ENCODE measurements at places on chromosomes 12 and 14. TPM values are rescaled to one million over a fixed set of nuclear protein-coding genes. Genes with fewer than 3 reads are reported as not detected.
A peak's percentile ranks its signal among the peaks of the same experiment; 100 is the strongest.

DNA sequence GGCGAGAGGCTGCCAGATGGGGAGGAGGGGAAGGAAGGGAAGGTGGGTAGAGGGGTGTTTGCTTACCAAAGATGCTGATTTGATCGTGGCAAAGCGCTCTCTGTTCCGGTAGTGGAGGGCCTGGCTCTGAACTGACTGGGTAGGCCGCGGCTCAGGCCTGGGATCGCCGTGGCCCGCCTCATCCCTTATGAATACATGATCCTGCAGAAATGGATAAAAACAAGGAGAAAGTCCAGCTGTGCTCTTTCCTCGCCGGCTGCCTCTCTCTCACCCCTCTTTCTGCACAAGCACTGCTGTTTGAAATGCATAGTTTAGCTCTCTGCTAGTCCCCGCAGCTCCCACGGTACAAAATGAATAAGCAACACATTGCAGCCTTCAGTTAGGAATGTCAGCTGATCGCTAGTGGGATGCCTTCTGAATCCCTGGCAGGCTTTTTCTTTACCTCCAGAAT lies 53.8 kb downstream of the PEBP1 start:
- no peak for DNase-seq
- peaks cover 6% of the 10 kb centered on the region for H3K36me3 ChIP-seq
- H3K4me3 ChIP-seq, result no peak overlapping the region

DNA sequence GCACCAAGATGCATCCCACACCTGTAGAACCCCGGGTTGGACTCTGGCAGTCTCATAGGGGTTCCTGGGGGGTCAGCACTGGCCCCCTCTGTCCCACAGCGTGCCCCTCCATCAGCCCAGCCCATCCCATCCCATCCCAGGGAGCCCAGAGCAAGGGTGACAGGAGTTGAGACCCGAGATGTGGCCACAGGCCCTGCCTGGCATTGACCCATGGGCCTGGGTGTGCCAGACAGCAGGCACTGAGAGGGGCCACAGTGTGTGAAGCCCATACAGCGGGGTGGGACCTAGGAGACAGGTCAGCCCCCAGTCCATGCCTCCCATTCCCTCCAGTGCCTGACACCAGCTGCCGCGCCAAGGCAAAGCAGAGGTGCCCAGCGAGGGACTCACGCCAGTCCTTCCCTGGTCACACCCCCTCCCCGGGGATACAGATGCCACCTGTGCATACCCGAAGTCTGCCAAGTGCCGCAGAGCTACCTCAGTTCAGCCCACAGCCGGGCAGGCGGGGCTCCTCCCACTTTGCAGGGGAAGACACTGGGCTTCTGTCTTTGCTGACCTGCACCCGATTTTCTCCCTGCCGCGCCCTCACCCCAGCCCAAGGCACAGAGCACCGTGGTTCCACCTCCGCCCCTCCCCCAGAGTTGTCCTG lies 50.4 kb downstream of the CYP46A1 start:
- H3K36me3 ChIP-seq, result no peaks in the 10 kb centered on the region
- no peak for DNase-seq
- H3K4me1 ChIP-seq, result no peaks in the 10 kb centered on the region
- no peak overlapping the region for H3K4me3 ChIP-seq
- H3K27ac ChIP-seq, result no peak overlapping the region
- no peaks in the 10 kb centered on the region for H3K27me3 ChIP-seq

GRCh38 chr14:99157246-99157645 lies 114.8 kb downstream of the BCL11B start:
- H3K27ac ChIP-seq, result no peak overlapping the region
- no peak for DNase-seq
- no peaks in the 10 kb centered on the region for H3K27me3 ChIP-seq
- H3K36me3 ChIP-seq, result no peaks in the 10 kb centered on the region
- no peaks in the 10 kb centered on the region for H3K4me1 ChIP-seq

GRCh38 chr12:131639270-131639940 lies 71.5 kb upstream of the SFSWAP start:
- no peak overlapping the region for H3K27ac ChIP-seq
- DNase-seq, result no peak
- H3K36me3 ChIP-seq, result no peaks in the 10 kb centered on the region

GRCh38 chr12:132150780-132151144 lies 6.5 kb downstream of the NOC4L start:
- H3K27ac ChIP-seq, result no peak overlapping the region
- peaks cover 58% of the 10 kb centered on the region for H3K36me3 ChIP-seq
- no peaks in the 10 kb centered on the region for H3K27me3 ChIP-seq
- no peak overlapping the region for H3K4me3 ChIP-seq
- H3K4me1 ChIP-seq, result peaks cover 1% of the 10 kb centered on the region

DNA sequence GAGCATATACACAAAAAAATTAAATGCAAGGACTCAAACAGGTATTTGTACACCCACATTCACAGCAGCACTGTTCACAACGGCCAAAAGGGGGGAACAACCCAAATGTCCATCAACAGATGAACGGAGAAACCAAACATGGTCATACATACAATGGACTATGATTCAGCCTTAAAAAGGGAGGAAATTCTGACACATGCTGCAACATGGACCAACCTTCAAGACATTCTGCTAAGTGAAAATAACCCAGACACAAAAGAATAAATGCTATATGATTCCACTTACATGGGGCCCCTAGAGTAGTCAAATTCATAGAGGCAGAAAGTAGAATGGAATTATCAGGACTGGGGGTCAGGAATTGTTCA lies 29.5 kb downstream of the ACTN1 start:
- H3K4me3 ChIP-seq, result no peak overlapping the region
- DNase-seq, result no peak
- peak overlapping the region; percentile 53 for H3K27ac ChIP-seq
- H3K36me3 ChIP-seq, result no peaks in the 10 kb centered on the region

DNA sequence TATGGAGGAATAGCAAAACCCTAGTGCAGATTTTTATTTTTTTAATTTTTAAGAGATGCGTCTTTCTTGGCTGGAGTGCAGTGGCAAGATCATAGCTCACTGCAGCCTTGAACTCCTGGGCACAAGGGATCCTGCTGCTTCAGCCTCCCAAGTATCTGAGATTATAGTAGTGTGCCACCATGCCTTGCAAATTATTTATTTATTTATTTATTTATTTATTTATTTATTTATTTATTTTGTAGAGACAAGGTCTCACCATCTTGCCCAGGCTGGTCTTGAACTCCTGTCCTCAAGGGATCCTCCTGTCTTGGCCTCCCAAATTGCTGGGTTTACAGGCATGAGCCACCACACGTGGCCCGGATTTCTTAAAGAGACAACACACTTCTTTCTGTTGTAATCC lies 1158.8 kb downstream of the AACS start:
- no peaks in the 10 kb centered on the region for H3K27me3 ChIP-seq
- no peak for DNase-seq
- no peak overlapping the region for H3K27ac ChIP-seq
- H3K4me1 ChIP-seq, result no peaks in the 10 kb centered on the region
- H3K36me3 ChIP-seq, result no peaks in the 10 kb centered on the region
- H3K4me3 ChIP-seq, result no peak overlapping the region

GRCh38 chr12:7060353-7060954 lies at the start of gene C1S:
TSS of gene C1S (plus strand) at chr12:7060718. CDS start at chr12:7061913, 1,195 bp downstream.
- no peak within 1 kb of the TSS for H3K27ac ChIP-seq
- H3K27me3 ChIP-seq, result no peaks in the 10 kb centered on the region
- no peaks in the 10 kb centered on the region for H3K36me3 ChIP-seq
- no peak for DNase-seq
- no peak within 1 kb of the TSS for H3K4me3 ChIP-seq
- H3K4me1 ChIP-seq, result no peaks in the 10 kb centered on the region

DNA sequence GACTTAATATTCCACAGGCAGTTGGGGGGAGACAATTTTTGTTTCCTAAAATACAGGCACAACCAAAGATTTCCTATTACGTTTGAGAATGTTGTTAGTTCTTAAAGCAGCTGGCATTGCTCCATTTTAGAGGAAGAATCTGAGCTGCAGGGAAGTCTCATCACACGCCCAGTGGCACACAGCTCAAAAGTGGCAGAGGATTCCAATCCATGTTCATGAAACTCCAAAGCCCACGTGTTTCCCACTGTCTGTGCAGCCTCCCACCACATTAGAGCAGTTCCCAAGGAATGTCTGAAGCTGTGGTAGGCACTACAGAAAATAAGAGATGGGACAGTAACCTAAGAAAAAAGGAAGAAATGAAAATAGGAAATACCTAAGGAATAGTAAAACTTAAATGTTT lies 6.1 kb upstream of the IL26 start:
- no peak overlapping the region for H3K27ac ChIP-seq
- no peak overlapping the region for H3K4me3 ChIP-seq
- DNase-seq, result no peak
- H3K27me3 ChIP-seq, result no peaks in the 10 kb centered on the region
- no peaks in the 10 kb centered on the region for H3K36me3 ChIP-seq

DNA sequence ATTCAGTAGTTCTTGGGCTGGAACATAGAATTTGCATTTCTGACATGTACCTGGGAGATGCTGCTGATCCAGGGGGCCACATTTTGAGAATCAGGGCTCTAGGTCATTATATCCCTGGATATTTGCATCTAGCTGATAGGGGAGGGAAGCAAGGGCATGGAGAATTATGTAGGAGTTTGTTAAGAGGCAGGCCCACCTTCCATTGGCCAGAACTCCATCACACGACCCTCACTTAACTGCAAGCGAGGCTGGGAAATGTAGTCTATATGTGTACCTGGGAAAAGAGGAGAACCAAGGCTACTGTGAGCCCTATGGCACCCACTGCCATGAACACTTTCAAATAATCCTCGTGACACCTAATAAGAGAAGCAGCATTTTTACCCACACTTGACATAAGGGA lies 657.6 kb downstream of the MED13L start:
- no peaks in the 10 kb centered on the region for H3K4me1 ChIP-seq
- no peaks in the 10 kb centered on the region for H3K27me3 ChIP-seq
- H3K4me3 ChIP-seq, result no peak overlapping the region
- no peak overlapping the region for H3K27ac ChIP-seq
- no peaks in the 10 kb centered on the region for H3K36me3 ChIP-seq

DNA sequence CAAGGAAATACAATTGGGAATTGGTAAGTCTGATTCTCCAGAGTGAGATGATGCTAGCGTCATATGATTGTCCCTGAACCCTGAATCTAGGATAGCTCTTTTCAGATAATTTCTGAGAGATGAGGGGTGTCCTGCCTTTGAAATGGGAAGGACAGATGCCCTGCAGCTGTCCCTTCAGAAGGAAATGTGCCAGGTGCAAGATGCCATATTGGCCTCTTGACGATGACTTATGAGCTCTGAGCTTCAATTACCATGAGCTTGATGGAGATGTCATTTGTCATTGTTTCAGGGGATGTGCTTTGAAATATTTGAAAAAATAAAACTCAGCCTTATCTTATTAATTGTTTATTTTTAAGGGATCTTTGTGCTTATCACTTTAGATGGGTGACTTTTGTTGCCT lies 185.1 kb downstream of the DACT1 start:
- DNase-seq, result no peak
- no peak overlapping the region for H3K27ac ChIP-seq
- H3K4me3 ChIP-seq, result no peak overlapping the region
- no peaks in the 10 kb centered on the region for H3K27me3 ChIP-seq
- no peaks in the 10 kb centered on the region for H3K4me1 ChIP-seq
- no peaks in the 10 kb centered on the region for H3K36me3 ChIP-seq

GRCh38 chr14:91419044-91419397 lies 1.4 kb upstream of the CCDC88C start:
- DNase-seq, result peak; percentile 85
- peaks cover 20% of the 10 kb centered on the region for H3K4me1 ChIP-seq
- H3K27me3 ChIP-seq, result no peaks in the 10 kb centered on the region

- no peak for DNase-seq
- H3K4me3 ChIP-seq, result no peak overlapping the region
- no peaks in the 10 kb centered on the region for H3K36me3 ChIP-seq
- no peak overlapping the region for H3K27ac ChIP-seq
Observed at GRCh38 chr12:21980544-21980943, 39.3 kb upstream of the ABCC9 start.

DNA sequence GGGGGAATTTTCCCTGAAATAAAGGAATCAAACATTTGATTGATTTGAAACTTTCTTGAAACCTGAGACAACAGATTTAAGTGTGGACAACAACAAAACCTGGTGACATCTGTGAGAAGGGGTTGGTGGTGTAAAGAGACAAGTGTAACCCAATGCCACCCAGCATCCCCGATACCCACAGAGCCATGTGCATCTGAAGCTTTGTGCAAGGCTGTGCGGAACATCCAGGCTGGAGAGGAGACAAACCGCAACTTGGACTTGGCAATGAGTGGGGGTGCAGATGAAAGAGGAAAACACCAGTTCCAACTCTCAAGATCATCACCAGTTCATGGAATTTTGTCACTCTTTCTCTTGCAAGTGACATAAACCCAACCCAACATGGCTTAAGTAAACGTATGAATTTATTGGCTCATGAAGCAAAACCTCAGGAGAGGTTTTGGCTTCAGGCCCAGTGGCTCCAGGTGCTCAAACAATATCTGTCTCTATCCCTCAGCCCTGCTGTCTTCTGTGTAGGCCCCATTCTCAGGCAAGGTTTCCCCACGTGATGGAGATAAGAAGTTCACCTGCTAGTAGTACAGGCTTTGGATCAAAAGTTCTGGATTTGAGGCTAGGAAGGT lies 55.2 kb upstream of the NTF3 start:
- no peak for DNase-seq
- H3K27me3 ChIP-seq, result no peaks in the 10 kb centered on the region
- H3K27ac ChIP-seq, result no peak overlapping the region
- no peaks in the 10 kb centered on the region for H3K4me1 ChIP-seq

GRCh38 chr14:89365061-89365801 lies 51.8 kb downstream of the FOXN3 start:
- H3K36me3 ChIP-seq, result no peaks in the 10 kb centered on the region
- H3K27me3 ChIP-seq, result no peaks in the 10 kb centered on the region
- peak overlapping the region; percentile 20 for H3K4me3 ChIP-seq
- peak overlapping the region; percentile 77 for H3K27ac ChIP-seq
- peak; percentile 82 for DNase-seq

Gene RNASE4
- 0.83 TPM for polyA plus RNA-seq

Gene NTS
- polyA plus RNA-seq, result not detected

Gene CRIP1
- 463 TPM for polyA plus RNA-seq

Gene FOXG1
- not detected for polyA plus RNA-seq

Gene PTGER2
- polyA plus RNA-seq, result 23.4 TPM

Gene ERBB3
- 0.22 TPM for polyA plus RNA-seq

Gene ZC2HC1C
- polyA plus RNA-seq, result 0.30 TPM

Gene EPYC
- polyA plus RNA-seq, result not detected

Gene OR4E1
- polyA plus RNA-seq, result not detected
